ENCODE measurements at places on chromosomes 5 and 9.

DNA sequence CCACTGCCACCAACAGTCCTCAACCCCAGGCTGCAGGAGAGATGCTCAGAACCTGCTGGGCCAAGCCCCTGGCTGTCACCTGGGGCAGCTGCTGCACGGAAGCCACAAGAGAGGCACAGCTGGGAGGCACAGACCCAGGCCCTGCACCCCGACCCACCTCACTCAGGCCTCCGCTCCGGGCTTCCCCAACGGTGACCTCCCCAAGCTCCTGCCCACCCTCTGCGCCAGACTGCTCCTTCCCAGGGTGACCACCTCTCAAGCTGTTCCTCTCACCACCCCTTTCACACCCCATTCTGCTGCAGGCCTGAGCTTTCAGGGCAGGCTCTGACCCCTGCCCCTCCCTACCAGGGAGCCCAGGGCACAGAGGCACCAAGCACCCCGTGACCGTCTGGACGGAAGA lies 33.0 kb downstream of the VAV2 start:
- no peak for DNase-seq

DNA sequence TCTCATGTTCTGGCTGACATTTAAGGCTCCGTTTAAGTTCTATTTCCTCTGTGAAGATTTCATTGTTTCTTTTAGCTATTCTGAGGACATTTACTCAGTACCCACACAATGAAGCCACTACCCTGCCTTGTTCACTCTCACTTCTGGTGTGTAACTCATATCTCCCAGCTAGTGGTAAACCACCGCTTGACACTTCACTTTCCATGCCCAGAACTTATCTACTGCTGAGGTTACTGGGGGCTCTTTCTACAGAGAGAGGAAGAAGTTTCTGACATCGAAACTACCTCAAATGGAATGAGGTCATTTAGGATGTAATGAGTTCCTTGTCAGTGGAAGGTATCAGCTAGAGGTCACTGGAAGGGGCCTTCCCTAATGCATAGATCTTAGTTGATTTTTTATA lies 501.5 kb downstream of the DMAC1 start:
- no peak for DNase-seq

- DNase-seq = no peak
Measured at GRCh38 chr9:34508463-34508862, 14.3 kb downstream of the ENHO start.

GRCh38 chr9:109419531-109419930 lies 78.6 kb downstream of the PTPN3 start:
- DNase-seq = no peak

- DNase-seq = no peak
Measured at GRCh38 chr9:2299156-2299842, 284.2 kb downstream of the SMARCA2 start.
